ENCODE measurements at places on chromosomes 7 and 10.

GRCh38 chr10:132810141-132810806, 24.3 kb upstream of the NKX6-2 start:
- no peak for DNase-seq

DNA sequence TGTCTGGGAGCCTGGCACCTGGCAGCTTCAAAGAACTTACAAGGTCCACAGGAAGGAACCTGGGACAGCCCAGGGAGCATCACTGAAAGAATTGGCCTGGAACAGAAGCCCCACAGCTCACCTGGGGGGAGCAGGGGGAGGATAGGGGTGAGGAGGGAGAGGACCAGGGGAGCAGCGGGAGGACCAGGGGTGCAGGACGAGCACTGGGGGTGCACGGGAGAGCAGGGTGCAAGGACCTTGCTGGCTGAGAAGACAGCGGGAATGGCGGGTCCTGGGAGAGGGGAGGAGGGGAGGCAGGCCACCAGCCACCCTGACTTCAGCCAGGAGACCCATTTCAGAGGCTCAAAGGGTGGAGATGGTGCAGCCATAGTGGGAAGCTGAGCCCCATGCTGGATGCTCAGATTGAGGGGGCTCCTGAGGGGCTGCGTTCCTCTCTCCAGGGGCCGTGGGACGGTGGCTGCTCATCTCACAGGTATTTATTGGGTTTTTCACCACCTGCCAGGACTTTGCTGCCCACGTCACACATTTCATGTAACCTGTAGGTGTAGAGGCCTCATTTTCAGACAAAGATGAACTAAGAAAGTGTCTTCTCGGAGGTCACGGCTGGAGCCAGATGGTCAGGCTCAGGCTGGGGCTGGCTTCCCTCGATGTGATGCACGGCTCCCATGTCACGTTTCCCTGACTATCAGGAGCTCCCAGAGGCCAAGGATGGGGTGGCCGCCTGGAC, 110.1 kb downstream of the WDR37 start:
- DNase-seq, result no peak

- no peak for DNase-seq
Measured at GRCh38 chr7:12107381-12107780, 103.7 kb upstream of the TMEM106B start.

DNA sequence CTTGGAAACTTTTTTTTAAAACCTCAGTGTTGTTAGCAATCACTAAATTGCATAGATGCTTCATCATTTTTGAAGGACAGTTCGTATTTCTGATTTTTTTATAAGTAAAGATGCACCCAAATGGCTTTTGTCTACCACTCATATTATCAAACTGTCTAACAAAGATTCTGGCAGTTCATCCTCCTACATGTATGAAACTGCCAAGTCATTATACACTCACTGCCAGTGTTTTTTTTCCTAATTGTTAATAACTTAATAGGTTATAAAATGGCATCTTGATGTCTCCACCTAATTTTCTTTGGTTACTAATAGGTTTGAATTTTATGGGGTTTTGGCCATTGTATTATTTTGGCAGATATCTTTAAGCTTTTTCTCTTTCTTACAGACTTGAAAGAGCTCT, 77.0 kb downstream of the HTR5A start:
- no peak for DNase-seq

DNA sequence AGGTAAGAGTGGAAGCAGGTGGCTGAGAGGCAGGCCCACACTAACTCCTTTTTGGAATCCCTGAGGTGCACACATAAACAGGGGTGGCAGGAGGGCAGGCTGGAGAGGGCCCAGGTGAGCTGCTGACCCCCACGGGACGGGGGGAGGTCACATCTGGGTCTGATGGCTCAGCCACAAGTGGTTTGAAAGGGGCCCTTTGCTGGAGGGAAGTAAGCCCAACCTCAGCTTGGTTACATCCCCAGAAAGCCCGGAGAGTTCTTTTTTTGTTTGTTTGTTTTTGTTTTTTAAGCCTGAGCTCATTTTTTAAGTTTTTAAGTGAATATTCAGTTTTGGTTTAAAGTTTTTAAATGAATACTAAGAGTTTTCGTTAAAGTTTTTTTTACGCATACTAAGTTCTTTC, 72.8 kb upstream of the CUX1 start:
- no peak for DNase-seq

DNA sequence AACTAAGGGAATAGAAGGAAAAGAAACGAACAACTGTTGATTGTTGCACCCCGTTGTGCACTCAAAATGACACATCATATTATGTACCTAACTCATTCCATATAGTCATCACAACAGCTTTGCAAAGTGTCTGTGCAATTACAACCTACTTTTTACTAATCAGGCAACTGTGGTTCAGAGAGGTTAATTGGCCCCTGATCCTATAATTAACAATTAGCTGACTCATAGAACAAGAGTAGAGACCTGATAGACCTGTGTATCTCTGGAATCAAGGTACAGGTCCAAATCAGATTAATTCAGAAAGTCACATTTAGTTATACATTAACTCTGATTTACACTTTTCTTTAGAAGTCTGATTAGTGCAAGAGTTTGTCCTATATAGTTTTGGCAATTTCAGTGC, 122.5 kb upstream of the CDK13 start:
- no peak for DNase-seq

DNA sequence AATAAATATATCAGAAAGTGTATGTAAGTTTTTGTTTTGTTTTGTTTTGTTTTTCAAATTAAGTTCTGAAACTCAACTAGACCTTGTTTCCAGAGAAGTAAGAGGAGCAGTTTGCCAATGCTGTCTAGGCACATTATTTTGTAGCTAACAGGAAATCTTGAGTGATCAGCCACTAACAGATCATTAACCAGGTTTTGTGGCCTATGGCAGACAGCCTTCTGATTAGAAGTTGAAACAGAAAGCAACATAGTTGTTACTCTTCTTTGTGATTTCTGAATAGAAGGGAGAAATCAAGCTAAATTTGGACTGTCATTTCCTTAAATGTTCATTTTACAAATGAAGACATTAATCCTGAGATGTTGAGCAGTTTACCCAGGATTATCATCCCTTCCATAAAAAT, 142.6 kb downstream of the PLXDC2 start:
- no peak for DNase-seq

- DNase-seq, result no peak
Measured at GRCh38 chr7:86786376-86786775, 142.7 kb downstream of the GRM3 start.

GRCh38 chr7:82598958-82599357, 155.4 kb upstream of the CACNA2D1 start:
- no peak for DNase-seq

- DNase-seq, result no peak
Measured at GRCh38 chr7:87027900-87028299, 31.6 kb downstream of the ELAPOR2 start.

- DNase-seq, result no peak
Measured at GRCh38 chr7:40507166-40507565, 372.4 kb downstream of the SUGCT start.

GRCh38 chr10:3222068-3222467, 49.5 kb upstream of the PITRM1 start:
- no peak for DNase-seq

GRCh38 chr7:19560111-19560883, 148.5 kb downstream of the POLR1F start:
- no peak for DNase-seq

- DNase-seq, result no peak
Measured at GRCh38 chr10:34713875-34714274, 101.2 kb downstream of the PARD3 start.

- DNase-seq, result no peak
Measured at GRCh38 chr10:100553929-100554328, 18.2 kb downstream of the HIF1AN start.

GRCh38 chr10:35124540-35124939, 2.1 kb upstream of the CREM start:
- no peak for DNase-seq

DNA sequence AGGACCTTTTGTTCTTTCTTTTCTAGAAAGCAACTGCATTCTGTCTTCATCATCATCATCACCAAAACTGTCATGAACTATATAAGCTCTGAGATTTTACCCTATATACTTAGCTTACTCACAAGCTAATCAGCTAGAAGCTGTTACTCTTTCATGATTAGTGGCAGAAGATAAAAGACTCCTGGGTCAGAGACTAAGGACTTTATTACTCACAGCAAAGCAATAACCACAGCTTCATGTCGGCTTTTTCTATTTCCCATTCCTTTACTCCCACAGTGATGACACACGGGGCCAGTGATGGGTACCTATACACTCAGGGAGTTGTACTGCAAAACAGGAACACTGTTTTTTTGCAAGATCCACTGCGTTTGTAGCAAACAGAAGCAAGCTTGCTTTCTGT, 8.4 kb upstream of the C10orf88 start:
- DNase-seq, result no peak

- DNase-seq, result no peak
Measured at GRCh38 chr7:127905491-127906330, 125.5 kb downstream of the LRRC4 start.

GRCh38 chr10:5619362-5620211, 46.8 kb downstream of the ASB13 start:
- no peak for DNase-seq

GRCh38 chr7:50531401-50531911, 33.7 kb downstream of the DDC start:
- DNase-seq, result no peak

DNA sequence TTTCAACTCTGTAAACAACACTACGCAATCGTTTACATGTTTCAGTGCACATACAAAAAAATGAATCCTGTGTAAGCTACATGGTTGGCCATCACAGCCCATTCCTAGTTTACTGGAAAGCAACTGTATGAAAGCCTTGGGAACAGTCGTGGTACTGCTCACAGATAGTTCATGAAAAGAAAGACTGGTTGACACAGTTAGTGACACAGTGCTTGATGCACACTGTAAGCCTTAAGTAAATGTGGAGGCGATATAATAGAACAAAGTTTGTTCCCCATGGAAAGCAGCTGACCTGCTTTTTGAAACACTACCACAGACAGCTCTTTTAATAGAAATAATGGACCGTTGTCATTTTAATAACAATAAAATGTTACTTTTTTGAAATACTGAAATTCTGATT, 5.1 kb downstream of the CACNA2D1 start:
- no peak for DNase-seq

- DNase-seq, result no peak
Measured at GRCh38 chr10:47167591-47167990, 132.4 kb upstream of the GDF10 start.

GRCh38 chr10:114103284-114103683, 59.6 kb downstream of the ADRB1 start:
- no peak for DNase-seq

GRCh38 chr7:44720301-44720700, 28.3 kb upstream of the ZMIZ2 start:
- no peak for DNase-seq

DNA sequence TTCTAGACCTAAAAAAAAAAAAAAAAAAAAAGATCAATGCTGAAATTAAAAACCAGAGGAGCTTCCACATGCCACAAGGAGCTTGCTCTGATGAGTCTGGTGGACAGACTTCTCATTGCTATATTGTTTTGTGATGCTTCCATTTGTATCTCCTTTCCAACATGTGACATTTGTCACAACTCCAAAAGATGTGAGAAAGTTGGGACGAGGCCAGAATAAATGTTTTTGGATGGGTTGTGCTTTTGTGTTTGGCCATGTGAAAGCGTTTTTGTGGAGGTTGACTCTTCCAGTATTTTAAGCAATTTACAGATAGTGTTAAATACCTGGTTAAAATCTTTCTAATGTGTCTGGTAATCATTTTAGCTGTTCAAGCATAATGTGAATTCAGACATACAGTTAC, 280.1 kb downstream of the SKAP2 start:
- no peak for DNase-seq

GRCh38 chr10:132900211-132900756, 42.1 kb downstream of the CFAP46 start:
- no peak for DNase-seq

DNA sequence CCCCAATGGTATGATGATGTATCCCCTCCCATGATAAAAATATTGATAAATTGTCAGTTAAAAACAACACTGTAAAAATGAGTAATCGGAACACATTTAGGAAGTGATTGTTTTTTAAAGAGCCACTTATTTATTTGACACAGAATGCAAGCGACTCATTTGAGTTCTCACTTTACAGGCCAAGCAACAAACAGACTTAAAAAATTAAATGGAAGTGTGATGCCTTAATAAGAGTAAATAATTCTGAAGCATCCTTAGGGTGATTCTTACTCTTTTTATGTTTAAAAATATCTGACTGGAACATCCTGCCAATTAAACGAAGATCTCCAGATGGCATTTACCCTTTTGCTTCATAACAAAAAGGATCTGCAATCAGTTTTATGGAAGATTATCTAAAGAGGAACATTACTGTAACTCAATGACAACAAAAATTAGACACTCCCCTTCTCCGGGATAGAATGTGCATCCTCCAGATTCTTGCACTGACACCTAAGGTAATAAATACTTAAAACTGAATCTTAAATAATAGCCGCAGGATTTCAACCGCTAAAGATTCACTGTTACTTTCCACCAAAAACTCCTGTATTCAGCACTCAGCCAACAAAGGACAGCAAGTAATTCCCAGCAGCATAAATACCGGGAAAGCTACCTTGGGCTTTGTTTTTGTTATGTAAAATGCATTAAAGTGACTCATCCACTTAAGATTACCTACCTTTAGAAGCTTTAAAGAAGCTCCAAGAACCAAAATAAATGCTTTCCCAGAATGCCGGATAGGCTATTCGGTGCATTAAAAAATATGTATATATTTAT, 1.7 kb downstream of the CACNA2D1 start:
- no peak for DNase-seq

DNA sequence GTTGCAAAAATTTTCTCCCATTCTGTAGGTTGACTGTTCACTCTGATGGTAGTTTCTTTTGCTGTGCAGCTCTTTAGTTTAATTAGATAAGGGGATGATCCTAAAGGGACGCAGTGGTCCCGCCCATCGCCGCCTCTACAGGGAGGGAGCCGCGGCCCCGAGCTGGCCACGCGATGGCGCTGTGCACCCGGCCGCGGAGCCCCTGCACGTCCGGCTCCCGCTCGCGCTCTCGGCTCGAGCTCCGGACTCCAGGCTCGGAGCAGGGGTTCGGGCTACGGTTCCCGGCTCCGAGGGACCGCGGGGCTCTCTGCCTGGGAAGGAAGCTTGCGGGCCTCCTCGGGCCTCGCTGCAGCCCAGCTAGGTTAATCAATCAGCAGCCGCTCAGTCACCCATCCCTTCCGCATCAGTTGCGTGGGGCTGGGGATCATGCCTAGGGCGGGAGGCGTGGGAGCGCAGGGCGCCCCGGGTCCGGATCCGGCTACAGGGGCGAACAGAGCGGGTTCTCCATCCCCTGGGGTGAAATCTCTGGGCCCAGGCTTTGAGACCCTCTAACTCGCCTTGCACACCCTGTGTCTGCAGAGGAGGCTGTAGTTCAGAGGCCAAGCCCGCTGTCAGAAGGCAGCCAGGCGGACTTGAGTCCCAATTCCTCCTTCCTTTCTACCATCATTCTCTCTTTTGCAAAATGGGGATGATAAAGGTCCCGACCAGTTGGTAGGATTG, 97.9 kb downstream of the WDR11 start:
- no peak for DNase-seq

- DNase-seq, result no peak
Measured at GRCh38 chr7:49822856-49823255, 49.4 kb downstream of the VWC2 start.

GRCh38 chr10:120557311-120557710, 100.3 kb downstream of the PLPP4 start:
- no peak for DNase-seq

All from stimulated activated CD4-positive, alpha-beta T cell treated with anti-CD3 and anti-CD28 coated beads, TNF-alpha, amount 100 ng/mL, for 4 hours (primary cell).